ENCODE measurements at places on chromosomes 6 and 20.

GRCh38 chr6:113595911-113596376 is 261.2 kb upstream of the MARCKS start:
- DNase-seq, result peak; percentile 96

GRCh38 chr20:3887876-3888620 is 1.1 kb upstream of the PANK2 start:
- peak; percentile 60 for DNase-seq

DNA sequence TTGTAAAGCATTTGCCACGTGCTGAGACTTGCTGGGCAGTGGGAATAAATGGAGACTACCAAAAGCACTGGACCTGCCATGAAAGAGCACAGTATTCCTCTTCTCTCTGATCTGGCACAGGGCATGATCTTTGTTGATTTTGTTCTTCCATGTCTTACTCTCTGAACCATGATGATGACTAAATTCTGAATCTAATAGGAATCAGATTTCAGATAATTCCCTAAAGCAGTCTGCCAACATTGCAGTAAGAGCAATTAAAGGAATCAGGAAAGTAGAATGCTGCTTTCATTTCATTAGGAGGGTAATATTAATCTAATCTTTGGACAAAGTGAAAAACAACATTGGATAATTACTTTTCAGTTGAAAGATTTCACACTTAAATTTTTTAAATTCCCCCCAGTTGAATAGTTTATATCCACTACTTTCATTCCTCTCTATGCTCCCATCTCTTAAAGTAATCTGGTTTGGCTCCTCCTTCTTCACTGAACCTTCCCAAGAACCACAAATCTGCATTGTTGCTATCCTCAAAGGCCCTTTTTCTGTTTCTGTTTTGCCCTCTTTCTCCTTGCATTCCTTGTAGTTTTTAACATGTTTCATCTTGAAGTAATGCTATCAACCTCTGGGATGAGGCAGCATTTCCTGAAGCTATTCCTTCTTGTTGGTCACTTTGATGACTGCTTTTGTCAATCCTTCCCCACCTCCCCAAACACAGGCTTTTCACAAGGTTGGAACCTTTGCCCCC is 243.2 kb upstream of the TENT5A start:
- DNase-seq, result peak; percentile 53

DNA sequence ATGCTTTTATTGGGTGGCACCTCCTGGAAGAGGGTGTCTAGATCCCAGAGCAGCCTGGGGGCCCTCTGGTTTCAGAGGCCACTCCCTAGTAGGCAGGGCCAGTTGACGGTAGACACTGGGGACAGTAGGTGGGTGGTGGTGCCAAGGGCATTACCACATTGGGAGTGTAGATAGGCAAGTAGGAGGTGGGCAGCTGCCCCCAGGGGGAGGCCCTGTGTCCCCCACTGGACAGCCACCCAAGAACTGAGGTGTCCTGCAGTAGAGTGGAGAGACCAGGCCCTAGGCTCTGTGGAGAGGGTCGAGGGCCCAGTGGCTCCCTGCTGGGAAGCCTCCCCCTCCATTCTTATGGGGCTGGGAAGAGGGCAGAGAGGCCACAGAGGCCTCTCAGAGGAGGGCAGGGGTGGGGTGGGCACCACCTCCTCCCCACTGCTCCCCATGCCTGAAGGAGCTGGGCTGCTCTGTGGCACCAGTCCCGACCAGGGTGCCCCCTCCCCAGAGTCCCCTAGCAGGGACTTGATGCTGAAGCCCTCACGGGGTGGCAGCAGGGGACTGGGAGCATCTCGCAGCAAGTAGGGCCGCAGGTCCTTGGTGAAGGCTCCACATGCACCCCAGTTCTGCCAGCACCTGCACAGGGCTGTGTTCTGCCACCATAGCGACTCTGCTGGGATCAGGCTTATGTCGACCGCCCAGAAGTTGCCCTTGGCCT is 305.0 kb upstream of the KCNQ5 start:
- no peak for DNase-seq

DNA sequence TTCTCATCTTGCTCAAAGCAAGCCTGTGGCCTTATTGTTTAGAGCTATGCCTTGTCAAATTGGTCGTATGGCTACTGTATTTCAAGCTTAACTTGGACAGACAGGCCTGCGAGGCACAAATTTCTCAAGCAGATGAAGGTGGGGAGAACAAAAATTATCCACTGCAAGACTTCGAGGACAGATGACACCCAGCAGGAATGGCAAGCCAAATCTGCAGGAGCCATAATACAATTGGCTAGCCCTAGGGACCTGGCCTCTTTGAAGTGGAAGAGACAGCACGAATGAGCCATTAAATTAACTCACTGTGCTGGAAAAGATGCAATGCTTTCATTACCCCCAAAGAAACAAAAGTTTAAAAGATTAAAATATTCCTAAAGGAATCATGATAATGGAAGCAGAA is 5.0 kb upstream of the BLOC1S5 start:
- no peak for DNase-seq

Measured in adipocyte (in vitro differentiated cells).